ENCODE measurements at places on chromosomes 4 and X.

GRCh38 chrX:19836337-19836736 lies 51.1 kb downstream of the SH3KBP1 start:
- DNase-seq, result no peak

DNA sequence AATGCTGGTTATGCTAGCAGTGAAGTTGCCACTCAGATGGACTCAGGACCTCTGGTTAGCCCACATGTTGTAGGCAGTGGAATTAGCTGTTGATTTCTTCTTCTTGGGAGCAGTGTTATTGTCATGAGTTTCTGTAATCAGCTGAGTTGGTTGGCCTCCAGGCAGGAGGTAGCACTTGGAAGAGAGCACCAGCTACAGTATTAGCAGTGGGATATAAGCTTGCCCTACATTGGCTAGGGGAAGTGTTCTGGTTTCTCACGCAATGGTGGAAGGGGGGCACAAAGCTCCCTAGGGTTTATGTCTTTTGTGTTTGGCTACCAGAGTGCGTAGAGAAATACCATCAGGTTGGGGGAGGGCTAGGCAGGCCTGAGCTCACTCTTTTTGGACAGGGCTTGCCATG lies 34.0 kb upstream of the UCP1 start:
- no peak for DNase-seq

DNA sequence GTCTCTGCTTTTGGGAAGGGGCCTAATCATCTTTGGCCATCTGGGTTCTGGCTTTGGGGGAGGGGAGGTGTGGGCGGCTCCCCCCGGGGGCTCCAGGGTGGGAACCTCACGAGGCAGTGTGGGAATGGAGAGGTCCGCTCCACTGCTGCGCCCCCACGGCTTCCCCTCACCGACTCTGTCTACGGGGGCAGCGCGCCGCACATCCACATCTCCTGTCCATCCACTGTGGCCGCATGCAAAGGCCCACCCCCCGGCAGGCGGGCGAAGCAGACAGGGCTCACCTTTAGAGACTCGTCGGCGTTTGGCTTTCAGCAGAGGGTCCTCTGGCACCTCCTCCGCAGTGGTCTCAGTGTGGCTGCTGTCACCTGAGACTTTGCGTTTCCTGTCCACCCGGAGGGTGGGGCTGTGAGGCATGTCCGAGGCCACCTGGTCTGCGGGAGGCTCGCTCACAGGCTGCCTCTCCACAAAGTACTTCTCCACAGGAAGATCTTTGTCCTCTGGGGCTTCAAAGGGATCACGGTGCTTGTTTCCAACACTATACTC lies 33.6 kb downstream of the BCOR start:
- no peak for DNase-seq

DNA sequence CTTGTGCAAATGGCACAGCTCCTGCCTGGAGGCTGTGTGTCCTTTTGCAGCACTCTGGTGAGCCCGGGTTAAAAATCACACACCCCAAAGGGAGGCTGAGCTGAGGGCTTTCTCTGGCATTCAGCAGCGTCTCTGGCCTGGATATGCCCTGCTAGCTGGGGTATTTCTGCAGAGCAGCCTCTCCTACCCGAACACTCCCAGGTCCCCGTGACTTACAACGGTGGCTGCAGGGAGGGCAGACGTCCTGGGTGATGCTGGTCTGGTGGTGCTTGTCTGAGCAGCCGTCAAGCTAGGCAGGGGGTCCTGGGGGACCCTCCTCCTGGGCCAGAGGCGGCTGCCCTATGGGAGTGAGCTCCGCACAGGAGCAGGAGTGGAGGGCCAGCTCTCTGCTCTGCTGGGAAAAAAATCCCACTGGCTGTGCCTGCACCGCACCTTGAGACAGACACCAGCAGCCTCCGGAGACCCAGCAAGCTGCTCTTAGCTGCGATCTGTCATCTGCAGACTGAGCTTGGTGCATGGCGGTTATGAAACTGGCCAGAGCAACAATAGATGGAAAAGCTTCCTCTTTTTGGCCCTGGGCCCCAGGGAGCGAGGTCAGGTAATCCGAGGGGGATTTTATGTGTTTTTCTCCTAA lies 41.3 kb upstream of the ASMTL start:
- DNase-seq, result no peak

DNA sequence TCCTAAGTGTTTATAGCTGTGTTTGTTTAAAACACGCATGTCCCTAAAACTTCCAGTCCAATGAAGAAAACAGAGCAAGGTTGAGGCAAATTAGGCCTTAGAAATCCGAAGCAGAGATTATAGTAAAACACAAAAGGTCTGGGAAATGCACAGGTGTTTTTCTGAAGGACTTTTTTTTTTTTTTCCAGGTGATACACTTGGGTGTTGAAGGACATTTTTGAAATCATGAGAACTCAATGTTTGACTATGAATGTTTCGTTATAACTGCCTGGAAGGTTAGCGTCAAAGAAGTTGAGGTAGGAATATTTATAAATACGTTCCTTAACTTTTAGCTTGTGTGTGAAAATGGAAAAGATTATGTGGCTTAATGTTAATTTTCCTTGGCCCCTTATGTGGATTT lies 45.5 kb downstream of the FHIP1A start:
- no peak for DNase-seq

Data from ACHN (cell line).